CD4-positive, alpha-beta T cell treated with Interleukin-4 for 1 hour (primary cell): ENCODE measurements at places on chromosomes 3 and 15.

GRCh38 chr3:114323546-114324254 is 29.9 kb downstream of the TIGIT start:
- DNase-seq: peak; percentile 40

- no peak for DNase-seq
Measured at GRCh38 chr15:85498471-85498870, 118.1 kb downstream of the AKAP13 start.

DNA sequence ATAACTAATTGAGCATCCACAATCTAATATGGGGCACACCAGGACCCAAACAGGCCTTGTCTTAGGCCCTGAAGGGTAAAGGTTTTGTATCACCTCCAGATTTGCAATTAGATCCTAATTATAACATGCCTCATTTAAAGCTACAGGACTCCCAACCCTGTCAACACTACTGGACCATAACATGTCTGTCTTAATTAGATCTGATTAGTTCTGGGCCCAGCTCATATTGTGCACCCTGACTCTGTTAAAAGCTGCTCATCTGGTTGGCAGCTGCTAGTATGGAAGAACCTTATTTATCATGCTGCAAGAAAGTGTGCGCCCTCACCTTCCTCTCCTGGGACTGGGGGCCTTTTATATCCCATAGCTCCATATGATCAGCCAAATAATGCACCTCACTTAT is 457.8 kb downstream of the ROBO1 start:
- no peak for DNase-seq

DNA sequence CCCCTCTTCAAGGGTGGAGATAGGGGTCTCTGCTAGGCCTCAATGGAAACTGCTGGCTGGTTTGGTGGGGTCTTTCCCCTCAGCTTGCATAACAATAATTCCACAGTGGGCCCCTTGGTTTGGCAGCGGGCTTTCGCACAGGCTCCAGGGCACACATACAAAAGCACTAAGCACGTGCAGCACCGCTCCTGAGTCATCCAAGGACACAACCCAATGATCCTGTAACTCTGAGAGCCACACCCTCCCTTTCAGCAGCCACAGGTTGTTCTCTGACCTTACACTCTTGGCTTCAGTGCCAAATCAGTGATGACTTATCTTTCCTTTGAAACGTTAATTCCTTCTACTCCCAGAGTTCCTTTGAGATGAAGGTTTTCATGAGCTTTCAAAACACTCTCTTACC is 41.7 kb downstream of the DAPK2 start:
- DNase-seq: no peak

- no peak for DNase-seq
Measured at GRCh38 chr15:55993804-55994560, 570 bp upstream of the NEDD4 start.

- DNase-seq: no peak
Measured at GRCh38 chr15:59377924-59378323, 5.3 kb upstream of the MYO1E start.

DNA sequence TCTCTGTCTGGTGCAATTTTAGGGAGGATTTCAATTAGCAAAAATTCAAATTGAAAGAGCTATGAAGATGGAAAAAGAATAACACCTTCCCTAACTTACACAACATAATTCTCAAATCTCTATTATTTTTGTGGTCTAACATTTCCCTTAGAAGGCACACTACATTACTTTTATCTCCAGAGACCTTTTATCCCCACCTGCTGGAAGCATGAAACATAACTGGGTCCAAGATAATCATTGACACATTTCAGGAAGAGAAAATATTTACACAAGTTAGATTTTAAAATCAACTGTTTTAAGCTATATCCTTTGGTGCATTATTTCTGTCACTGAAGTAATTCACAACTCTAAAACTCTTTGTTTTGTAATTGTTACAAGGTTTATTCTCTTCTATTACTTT is 779.5 kb downstream of the ROBO1 start:
- DNase-seq: no peak

- DNase-seq: peak; percentile 24
Measured at GRCh38 chr3:189142527-189142926, 29.2 kb upstream of the TPRG1 start.

DNA sequence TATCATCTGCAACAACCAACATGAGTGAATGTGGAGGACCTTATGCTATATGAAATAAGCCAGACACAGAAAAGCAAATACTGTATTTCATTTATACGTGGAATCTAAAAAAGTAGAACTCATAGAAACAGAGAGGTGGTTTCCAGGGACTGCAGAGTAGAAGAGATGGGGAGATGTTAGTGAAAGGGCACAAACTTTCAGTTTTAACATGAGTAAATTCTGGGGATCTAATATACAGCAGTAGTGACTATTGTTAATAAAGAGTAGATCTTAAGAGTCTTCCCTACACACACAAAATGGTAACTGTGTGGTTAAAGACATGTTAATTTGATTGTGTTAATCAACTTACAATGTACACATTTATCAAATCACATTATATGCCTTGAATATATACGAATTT is 20.9 kb upstream of the MELTF start:
- DNase-seq: no peak

DNA sequence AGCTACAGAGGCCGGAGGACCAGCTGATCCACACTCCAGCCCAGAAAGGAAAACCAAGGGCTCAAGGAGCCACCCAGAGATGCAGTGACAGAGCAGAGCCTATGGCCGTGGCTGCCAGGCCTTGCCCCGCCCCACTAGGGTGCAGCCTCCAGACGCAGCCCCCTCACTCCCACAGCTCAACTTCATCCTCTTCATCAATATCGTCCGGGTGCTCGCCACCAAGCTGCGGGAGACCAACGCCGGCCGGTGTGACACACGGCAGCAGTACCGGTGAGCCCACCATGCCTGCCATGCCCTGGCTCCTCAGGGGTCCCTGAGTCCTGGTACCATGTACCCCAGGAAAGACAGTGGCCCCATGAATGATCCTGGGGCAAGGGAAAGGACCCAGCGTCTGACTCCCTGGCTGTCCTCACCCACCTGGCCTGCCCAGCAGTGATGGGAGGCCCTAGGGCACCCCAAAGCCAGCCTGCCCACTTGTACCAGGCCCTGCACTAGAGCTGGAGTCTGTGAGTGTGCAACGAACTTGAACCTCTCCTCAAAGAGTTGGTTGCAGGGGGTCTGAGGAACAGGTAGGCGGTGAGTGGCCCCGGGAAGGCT is 24.2 kb downstream of the PTH1R start:
- DNase-seq: no peak

GRCh38 chr3:85162905-85163304 is 204.1 kb downstream of the CADM2 start:
- no peak for DNase-seq

GRCh38 chr15:58398071-58398470 is 33.7 kb upstream of the LIPC start:
- no peak for DNase-seq

GRCh38 chr3:133987948-133988484 is 41.7 kb downstream of the SLCO2A1 start:
- DNase-seq: no peak

- DNase-seq: no peak
Measured at GRCh38 chr3:14428087-14429033, 26.0 kb downstream of the SLC6A6 start.

DNA sequence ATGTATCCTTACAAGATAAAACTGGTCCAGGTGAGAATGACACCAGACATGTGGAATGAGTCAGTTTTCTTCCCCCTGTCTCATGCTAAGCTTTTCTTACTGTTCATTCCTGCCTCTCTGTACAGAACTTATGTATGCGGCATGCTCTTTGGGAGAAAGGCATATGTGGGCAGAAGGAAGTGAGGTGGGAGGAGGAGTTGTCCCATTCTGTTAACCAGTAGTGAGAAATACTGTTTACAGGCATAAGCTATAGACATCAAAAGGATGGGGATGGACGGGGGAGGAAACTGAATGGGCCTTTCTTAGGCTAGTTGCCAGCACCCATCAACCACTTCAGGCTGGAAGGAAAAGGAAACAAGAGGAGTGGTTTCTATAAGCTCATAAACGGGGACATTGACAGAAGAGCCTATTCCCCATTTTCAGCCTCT is 143.6 kb upstream of the BHLHE40 start:
- DNase-seq: no peak
